NCI-H1092 (cell line): ENCODE measurements at places on chromosomes 16 and 17.
A peak's percentile ranks its signal among the peaks of the same experiment; 100 is the strongest.

DNA sequence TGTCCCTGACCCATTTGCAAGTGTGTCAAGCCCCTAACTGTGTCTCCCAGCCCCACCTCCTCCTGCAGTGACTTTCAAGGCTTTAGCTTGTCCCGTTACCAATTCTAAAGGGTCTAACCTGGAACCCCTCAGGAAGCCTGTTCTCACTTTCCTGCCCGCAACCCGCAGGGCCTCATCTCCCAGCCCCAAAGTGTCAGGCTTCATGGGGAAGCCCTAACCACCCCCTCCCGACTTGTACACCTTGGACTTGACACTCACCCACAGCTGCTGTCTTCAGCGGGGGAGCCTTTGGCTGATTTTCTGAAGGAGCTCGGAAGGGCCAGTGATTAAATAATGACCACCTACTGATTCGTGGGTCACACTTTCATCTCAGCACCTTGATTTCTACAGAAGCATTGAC lies 33.1 kb downstream of the NLRC5 start:
- no peak for DNase-seq

- DNase-seq: no peak
Observed at GRCh38 chr17:43966276-43966675, 12.5 kb upstream of the PYY start.

DNA sequence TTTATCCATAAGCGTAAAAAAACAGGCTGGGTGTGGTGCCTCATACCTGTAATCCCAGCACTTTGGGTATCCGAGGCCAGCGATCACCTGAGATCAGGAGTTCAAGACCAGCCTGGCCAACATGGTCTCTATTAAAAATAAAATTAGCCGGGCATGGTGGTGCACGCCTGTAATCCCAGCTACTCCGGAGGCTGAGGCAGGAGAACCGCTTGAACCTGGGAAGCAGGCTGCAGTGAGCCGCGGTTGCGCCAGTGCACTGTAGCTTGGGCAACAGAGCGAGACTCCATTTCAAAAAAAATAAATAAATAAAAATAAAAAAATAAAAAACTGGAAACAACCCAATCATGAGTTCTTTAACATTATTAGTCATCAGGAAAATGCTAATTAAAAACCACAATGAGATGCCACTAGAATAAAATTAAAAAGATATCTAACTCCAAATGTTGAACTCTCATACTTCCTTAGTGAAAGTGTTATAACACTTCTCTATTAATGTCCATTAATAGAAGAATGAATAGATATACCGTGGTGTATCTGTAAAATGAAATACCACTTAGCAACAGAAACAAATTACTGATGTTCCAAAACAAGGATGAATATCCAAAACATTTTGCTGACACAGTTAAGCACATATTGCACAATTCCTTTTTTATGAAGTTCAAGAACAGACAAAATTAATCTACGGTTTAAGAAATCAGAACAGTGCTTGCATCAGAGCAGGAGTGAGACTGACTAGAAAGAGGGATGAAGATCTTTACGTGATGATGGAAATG lies 13.1 kb downstream of the MPHOSPH6 start:
- no peak for DNase-seq

GRCh38 chr16:86669937-86670749 lies 91.8 kb downstream of the FOXL1 start:
- DNase-seq: no peak

GRCh38 chr17:74133740-74134139 lies 69.7 kb upstream of the RPL38 start:
- no peak for DNase-seq

- no peak for DNase-seq
Observed at GRCh38 chr16:11696266-11697012, 28.2 kb downstream of the SNN start.

DNA sequence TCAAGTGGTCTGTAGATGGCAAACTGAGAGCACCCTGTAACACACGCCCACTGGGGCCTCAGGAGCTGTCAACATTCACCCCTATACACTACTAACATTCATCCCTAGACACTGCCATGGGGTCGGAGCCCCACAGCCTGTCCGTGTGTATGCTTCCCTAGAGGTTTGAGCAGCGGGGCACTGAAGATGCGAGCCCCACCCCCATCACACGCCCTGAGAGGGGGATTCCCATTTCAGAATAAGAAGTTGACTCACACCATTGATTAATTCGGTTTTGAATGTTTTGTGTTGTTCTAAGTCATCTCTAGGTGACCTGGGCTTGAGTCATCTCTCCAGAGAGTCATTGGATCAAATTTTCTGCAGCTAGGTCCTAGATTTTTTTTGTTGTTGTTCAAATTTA lies 37.3 kb upstream of the MMD start:
- DNase-seq: no peak

GRCh38 chr17:80963812-80964543 lies 27.7 kb upstream of the CHMP6 start:
- no peak for DNase-seq

DNA sequence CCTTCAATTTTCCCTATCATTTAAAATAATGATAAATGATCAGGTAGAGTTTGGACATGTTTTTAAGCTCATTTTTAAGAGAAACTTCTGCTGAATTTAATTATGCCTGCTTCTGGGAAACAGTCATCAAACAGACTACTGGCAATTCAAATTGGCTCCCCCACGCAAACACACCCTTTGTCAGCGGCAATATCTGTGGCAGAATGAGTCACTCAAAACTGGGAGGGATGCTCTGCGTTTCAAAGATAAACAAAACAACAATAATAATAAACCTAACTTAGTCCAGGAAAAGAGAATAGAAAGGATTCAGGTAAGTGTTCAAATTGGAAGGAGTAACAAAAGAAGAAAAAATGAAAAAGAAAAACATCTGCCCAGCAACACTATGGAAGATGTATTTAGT lies 108.1 kb upstream of the ERCC4 start:
- DNase-seq: no peak

DNA sequence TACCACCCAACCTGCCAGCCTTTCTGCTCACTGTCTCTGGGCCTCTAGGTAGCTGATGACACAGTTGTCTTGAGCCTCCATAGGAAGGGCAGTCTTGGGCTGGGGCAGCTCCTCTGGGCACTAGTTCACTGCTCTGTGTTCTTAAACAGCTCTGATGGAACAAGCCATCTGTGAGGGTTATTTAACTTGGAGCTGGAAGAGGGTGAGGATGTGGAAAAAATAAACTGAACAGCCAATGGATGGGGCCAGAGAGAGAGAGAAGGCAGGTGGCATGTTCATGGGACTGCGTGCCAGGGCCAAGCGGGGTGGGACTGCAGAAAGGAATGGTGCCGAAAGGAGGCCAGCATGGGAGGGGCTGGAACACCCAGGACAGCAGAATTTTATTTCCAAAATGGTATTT lies 52.6 kb downstream of the HIC1 start:
- DNase-seq: no peak

DNA sequence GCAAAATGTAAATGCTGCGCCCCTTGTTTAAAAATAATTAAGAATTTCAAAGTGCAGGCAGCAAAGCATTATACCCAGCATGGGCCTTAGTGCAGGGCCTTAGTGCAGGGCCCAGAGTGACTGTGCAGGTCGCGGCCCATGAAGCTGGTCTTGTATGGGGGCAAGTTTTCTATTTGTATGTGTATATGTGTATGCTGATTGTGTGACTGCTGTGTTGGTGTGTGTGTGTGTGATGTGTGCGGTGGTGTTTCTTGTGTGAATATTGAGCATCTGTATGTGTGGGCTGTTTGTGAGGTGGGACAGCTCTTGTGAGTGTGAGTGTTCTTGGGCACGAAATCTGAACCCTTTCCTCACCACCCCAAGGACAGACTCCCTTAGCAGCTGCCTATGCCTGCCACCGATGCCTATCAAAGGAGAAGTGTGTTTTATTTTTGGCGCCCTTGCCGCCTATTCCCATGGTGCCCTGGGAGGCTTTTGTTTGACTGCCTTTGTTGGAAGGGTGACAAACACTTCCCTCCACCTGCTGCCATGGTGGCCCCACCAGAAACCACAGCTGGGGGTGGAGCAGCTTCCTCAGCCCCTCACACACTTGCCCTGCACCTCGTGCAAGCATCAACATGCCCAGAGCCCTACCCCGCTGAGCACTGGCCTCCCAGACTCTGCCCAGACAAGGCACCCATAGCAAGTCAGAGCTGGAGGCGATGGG lies 18.0 kb downstream of the CCR7 start:
- DNase-seq: peak; percentile 77

DNA sequence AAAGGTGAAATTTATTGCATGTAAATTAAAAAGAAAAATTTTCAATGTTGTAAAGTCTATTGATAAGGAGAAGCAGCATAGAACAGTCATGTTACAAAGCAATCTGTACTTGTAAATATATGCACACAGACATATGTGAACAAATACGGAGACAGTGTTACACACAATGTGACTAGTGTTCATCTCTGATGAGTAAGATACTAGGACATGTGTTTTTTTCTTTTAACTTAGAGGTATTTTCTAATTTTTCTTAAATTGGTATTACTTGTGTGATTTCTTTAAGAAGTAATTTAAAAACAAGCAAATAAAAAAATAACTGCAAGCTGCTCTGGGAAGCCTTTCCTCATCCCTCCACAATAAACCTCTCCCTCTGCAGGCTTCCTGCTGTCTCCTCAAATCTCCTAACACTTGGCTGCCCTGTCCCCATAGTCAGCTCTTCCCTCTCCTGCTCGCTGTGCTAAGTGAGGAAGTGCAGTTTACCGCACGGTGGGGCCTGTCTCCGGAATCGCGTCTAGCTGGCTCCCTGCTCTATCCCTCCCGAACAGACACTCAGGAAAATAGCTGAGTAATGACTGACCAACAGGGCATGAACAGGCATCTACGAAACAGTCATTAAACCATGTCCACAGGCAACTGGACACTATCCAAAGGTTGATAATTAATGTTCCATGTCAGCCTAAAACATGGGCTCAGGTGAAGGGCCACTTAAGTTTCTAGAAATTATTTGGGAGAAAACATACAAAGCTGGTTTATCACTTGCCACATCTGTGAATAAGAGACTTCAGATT lies 35.9 kb downstream of the CMTM4 start:
- DNase-seq: peak; percentile 53
